ENCODE measurements at places on chromosomes 1 and 21.

DNA sequence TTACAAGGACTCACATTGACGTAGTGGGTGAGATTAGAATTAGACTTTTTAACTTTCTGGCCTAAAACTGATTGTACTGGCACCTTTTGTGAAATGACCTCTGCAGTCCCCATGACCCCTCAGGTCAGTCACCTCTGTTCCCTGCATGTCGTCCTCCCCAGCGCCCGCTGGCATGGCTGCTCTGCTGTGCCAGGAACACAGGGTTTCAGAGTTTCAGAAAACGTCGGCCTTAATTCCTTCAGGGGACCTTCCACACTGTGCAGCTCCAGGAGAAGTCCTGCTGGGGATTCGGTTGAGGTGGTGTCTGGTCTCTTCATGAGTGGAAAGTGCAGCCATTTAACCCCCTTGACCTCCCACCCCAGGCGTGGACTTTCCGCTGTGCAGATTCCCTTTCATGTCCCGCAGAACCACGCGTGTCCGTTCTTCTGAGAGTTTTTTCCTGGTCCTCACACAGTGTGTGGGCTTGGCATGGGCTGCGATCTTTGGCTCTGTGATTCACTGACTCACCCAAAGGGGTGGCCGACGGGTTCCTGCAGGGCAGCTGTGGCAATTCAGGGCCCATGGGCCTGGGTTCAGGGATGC, 158.4 kb upstream of the COL6A1 start:
- peaks cover 35% of the 10 kb centered on the region for H3K4me1 ChIP-seq
- H3K4me3 ChIP-seq, result no peak overlapping the region
- no peak for DNase-seq
- H3K27ac ChIP-seq, result no peak overlapping the region
- H3K27me3 ChIP-seq, result no peaks in the 10 kb centered on the region

DNA sequence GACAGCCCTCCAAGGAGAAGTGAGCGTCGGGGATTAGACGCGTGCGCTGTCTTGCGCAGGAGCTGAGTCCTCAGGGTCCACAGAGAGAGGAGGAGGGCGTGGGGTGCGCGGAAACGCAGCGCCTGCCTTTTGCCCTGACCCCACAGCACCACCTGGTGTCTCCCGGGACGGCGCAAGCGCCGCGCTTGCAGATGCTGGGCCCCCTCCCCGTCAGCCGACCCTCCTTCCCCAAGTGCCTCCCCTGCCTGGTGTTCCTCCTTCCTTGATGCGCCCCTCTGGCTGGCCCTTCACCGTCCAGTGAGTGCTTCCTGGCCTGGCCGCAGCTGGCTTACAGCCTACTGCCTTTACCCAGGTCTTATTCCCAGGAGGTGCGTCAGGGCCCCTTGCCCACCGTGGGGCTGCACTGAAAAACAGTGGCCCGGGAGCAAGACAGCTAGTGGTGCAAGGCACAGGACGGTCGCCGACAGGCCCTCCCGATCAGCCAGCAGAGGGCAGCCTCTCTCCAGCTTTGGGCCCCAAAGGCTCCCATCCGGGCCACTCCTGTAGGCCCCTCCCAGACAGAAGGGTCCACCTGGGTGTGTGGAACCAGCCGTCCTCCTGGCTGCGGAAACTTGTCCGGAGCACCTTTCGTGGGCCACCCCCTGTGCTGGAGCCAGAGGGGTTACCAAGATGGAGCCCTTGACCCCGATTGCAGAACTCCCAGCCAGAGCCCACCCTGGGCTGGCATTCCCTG, 12.9 kb upstream of the PHLDA3 start:
- H3K36me3 ChIP-seq, result peaks cover 15% of the 10 kb centered on the region
- H3K4me3 ChIP-seq, result peak overlapping the region; percentile 77
- no peak overlapping the region for H3K27ac ChIP-seq
- peaks cover 19% of the 10 kb centered on the region for H3K27me3 ChIP-seq
- DNase-seq, result peak; percentile 74

- H3K4me3 ChIP-seq, result no peak overlapping the region
- no peaks in the 10 kb centered on the region for H3K27me3 ChIP-seq
- peaks cover 29% of the 10 kb centered on the region for H3K36me3 ChIP-seq
- DNase-seq, result no peak
- H3K4me1 ChIP-seq, result peaks cover 12% of the 10 kb centered on the region
Measured at GRCh38 chr1:36091698-36092097, 3.0 kb downstream of the ADPRS start.

- H3K36me3 ChIP-seq, result peaks cover 29% of the 10 kb centered on the region
- peak overlapping the region; percentile 62 for H3K27ac ChIP-seq
- no peaks in the 10 kb centered on the region for H3K27me3 ChIP-seq
- no peak for DNase-seq
Measured at GRCh38 chr1:8395433-8395866, 77.5 kb downstream of the SLC45A1 start.

DNA sequence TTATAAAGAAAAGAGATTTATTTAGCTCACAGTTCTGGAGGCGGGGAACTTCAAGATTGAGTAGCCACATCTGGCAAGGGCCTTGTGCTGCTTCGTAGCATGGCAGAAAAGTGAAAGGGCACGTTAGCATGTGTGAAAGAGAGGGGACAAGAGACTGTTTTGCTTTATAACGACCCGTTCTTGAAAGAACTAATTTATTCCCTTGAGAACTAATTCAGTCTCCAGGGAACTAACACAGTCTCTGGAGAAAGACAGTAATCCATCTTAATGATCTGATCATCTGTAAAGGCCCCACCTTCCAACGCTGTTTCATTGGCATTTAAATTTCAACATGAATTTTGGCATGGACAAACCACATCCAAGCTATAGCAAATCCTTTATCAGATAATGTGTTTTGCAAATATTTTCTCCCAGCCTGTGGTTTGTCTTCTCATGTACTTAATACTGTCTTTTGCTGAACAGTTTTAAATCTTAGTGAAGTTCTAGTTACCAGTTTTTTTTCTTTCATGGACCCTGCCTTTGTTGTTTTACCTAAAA, 26.1 kb downstream of the MTR start:
- no peaks in the 10 kb centered on the region for H3K27me3 ChIP-seq
- H3K4me3 ChIP-seq, result no peak overlapping the region
- no peak for DNase-seq
- H3K36me3 ChIP-seq, result peaks cover 50% of the 10 kb centered on the region
- no peak overlapping the region for H3K27ac ChIP-seq

- no peaks in the 10 kb centered on the region for H3K36me3 ChIP-seq
- H3K4me1 ChIP-seq, result peaks cover 31% of the 10 kb centered on the region
- H3K4me3 ChIP-seq, result peak overlapping the region; percentile 73
- peak overlapping the region; percentile 77 for H3K27ac ChIP-seq
Measured at GRCh38 chr1:247409869-247410544, 6.0 kb upstream of the NLRP3 start.

DNA sequence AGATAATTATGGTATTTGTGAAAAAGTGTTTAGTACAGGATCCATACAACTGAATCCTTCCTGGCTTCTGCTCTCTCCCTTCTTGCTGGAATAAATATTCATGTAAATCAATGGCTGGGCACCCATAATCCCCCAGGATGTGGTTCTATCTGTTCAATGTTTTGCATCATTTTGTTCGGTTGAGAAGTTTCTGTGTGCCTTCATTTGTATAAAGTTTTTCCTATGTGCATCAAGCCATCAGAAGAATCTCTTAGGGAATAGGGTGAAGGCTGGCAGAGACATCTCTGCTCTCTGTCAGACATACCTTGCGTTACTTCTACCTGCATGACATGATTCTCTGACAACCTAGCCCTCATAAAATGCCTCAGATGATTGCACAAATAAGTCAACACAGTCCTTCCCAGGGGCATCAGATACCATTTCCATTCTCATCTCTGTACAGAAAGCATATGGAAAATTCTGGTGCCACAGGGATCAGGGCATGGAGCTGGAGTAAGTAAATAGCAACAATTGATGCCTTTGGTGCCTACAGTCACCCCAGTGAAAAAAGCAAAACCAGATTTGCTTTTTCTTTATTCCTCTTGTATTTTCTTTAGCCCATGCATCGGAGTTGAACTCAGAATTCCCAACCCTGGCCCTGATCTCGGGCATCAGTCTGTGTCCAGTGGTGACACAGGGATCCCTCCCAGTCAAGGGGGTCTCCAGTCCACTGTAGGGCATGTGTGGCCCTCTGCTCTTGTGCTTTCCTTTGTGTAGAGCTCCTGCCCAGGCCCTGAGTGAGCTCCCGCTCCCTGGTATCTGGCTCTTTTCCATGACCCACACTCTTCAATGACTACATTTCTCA, 39.7 kb upstream of the ATP1A1 start:
- H3K27me3 ChIP-seq, result peaks cover 13% of the 10 kb centered on the region
- no peaks in the 10 kb centered on the region for H3K36me3 ChIP-seq
- no peak for DNase-seq
- H3K4me3 ChIP-seq, result no peak overlapping the region
- no peak overlapping the region for H3K27ac ChIP-seq
- H3K4me1 ChIP-seq, result no peaks in the 10 kb centered on the region

DNA sequence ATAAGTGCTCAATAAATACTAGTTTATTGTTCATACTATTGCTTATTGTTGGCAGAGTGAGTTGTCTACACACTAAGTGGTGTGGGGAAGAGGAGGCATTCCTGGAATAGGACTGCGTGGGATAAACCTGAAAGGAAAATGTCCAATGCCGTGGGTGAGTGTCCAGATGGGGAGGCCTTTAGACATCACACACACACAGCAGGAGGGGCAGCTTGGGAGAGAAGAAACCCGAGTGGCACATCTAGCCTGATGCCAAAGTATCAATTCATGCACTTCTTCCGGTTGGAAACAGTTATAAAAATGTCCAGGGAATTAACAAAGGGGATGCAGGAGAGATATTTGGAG, 27.3 kb downstream of the CCN1 start:
- H3K4me1 ChIP-seq, result no peaks in the 10 kb centered on the region
- no peak overlapping the region for H3K4me3 ChIP-seq
- DNase-seq, result no peak
- H3K27me3 ChIP-seq, result no peaks in the 10 kb centered on the region
- no peaks in the 10 kb centered on the region for H3K36me3 ChIP-seq

GRCh38 chr1:22506130-22506692, 54.6 kb downstream of the ZBTB40 start:
- H3K27me3 ChIP-seq, result no peaks in the 10 kb centered on the region
- H3K36me3 ChIP-seq, result peaks cover 34% of the 10 kb centered on the region
- no peak overlapping the region for H3K27ac ChIP-seq
- DNase-seq, result no peak
- no peak overlapping the region for H3K4me3 ChIP-seq
- no peaks in the 10 kb centered on the region for H3K4me1 ChIP-seq

GRCh38 chr1:112882271-112882744, 73.7 kb downstream of the SLC16A1 start:
- H3K36me3 ChIP-seq, result no peaks in the 10 kb centered on the region
- no peak overlapping the region for H3K27ac ChIP-seq
- no peak overlapping the region for H3K4me3 ChIP-seq
- peaks cover 17% of the 10 kb centered on the region for H3K27me3 ChIP-seq
- DNase-seq, result no peak
- peaks cover 6% of the 10 kb centered on the region for H3K4me1 ChIP-seq

GRCh38 chr1:67097305-67097704, 37.5 kb downstream of the C1orf141 start:
- H3K27me3 ChIP-seq, result peaks cover 18% of the 10 kb centered on the region
- no peaks in the 10 kb centered on the region for H3K4me1 ChIP-seq
- DNase-seq, result no peak
- H3K36me3 ChIP-seq, result no peaks in the 10 kb centered on the region
- no peak overlapping the region for H3K4me3 ChIP-seq
- H3K27ac ChIP-seq, result no peak overlapping the region

DNA sequence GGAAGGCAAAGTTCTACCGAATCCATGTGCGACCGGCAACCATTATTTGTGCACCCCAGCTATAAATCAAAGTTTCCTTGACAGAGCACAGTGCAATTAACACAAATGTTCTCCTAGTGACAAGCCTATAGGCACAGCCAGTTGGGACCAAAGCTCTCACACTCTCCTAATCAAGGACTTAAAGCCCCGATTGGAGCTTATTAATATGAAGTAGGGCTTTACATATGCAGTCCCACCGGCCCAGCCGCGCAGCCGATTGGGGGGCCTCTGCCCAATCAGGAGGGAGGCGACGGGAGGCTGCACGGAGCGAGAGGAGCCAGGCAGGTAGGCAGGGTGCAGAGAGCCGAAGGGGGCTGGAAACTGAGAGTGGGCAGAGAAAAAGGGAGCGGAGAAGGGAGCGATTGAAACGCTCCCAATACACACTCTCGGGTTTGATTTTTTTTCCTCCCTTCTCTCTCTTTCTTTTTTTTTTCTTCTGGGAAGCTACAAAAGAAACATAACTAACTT, at the start of gene ESRRG:
Gene ESRRG (minus strand): TSS at position 156 of the 507 bp plus-strand sequence. CDS start 130 bp downstream, at position 26.
- H3K36me3 ChIP-seq, result no peaks in the 10 kb centered on the region
- no peak within 1 kb of the TSS for H3K27ac ChIP-seq
- H3K4me1 ChIP-seq, result no peaks in the 10 kb centered on the region
- DNase-seq, result no peak

DNA sequence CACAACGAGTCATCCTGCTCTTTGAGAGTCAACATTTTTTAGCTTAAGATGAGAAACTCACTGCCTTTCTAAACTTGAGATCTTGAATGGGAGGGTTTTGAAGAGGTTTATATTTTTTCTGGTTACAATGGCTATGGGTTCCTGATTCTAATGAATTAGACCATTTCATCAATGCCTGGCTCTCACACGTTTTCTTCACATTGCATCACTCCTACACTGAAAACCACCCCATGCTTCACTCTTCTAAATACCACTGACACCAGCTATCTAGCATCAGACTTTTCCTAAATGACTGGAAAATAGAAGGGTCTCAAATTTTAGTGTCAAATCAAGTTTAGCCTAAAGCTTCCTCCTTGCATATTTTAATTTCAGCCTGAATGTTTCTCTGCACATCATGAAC, 606.1 kb upstream of the USP24 start:
- H3K4me3 ChIP-seq, result no peak overlapping the region
- peaks cover 3% of the 10 kb centered on the region for H3K4me1 ChIP-seq
- no peaks in the 10 kb centered on the region for H3K27me3 ChIP-seq
- no peak overlapping the region for H3K27ac ChIP-seq

DNA sequence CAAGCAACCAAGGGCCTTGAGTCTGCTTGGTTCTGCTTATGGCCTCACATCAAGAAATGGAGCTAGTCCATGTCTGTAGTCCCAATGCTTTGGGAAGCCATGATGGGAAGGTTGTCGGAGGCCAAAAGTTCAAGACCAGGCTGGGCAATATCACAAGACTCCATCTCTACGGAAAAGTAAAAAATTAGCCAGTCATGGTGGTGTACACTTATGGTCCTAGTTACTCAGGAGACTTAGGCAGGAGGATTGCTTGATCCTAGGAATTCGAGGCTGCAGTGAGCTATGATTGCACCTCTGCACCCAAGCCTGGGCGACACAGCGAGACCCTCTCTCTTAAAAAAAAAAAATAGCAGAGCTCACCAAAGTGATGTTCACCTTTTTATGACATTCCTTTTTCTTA, 80.1 kb upstream of the DNAJC6 start:
- H3K36me3 ChIP-seq, result peaks cover 19% of the 10 kb centered on the region
- peaks cover 19% of the 10 kb centered on the region for H3K4me1 ChIP-seq
- no peak for DNase-seq
- no peak overlapping the region for H3K27ac ChIP-seq

All from T-helper 2 cell treated with Interferon-gamma antibody and Interleukin-4, amounts not matched to agents 5 μg/mL and 100 μg/mL, for 36 hours (primary cell).